ENCODE measurements at places on chromosomes 12 and 14.

GRCh38 chr12:111954969-111955368 lies 58.0 kb downstream of the TMEM116 start:
- no peak for DNase-seq

- DNase-seq: no peak
These were observed 40.0 kb downstream of the DAAM1 start for GRCh38 chr14:59228421-59228820.

DNA sequence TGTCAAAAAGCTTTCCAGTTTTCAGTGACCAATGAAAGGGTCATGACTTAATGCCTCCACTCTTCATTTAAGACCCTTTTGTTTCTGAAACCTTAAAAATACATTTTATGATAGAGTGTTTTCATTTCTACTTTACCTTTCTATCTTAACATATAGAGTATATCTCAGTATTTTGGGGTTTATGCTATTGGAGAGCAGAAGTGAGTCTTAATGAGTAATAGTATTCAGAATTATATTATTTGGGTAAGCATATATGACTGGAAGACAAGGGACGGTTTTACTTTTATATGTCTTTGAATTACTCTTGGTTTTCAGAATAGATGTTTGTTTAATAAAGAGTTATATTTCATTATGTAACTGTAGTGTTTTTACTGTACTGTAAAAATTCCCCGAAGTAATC lies 10.8 kb downstream of the ARHGAP5 start:
- DNase-seq: no peak

- DNase-seq: no peak
These were observed 110.0 kb downstream of the EFCAB11 start for GRCh38 chr14:89844508-89844907.

- DNase-seq: no peak
These were observed 49.5 kb upstream of the RTRAF start for GRCh38 chr14:51939755-51940301.

GRCh38 chr12:119102274-119102673 lies 76.5 kb upstream of the HSPB8 start:
- DNase-seq: no peak

GRCh38 chr14:23162800-23163199 lies 20.7 kb downstream of the SLC7A8 start:
- no peak for DNase-seq

GRCh38 chr12:108196319-108196718 lies 67.2 kb downstream of the WSCD2 start:
- DNase-seq: no peak

DNA sequence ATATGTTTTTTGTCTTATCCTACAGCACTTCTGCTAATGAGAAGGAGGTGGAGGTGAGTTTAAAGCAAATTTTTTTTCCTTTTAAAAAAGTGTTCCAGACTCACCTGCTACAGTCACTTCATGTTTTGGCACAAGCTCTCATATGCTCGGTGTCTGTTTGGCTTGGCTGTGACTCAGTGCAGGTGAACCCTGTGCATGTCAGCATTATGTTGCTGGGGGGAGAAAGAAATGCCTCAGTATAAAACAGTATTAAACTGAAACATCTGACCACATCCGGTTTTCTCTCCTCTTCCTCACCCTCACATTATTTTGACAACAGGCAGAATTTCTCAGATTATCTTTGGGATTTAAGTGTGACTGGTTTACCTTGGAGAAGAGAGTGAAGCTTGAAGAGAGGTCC lies 105.2 kb downstream of the DNAI7 start:
- DNase-seq: no peak

GRCh38 chr12:78121969-78122610 lies 291.4 kb downstream of the NAV3 start:
- DNase-seq: no peak
